Activated CD4-positive, alpha-beta T cell treated with anti-CD3 and anti-CD28 coated beads, Interleukin-2, amount 50 U/mL, for 4 hours (primary cell): ENCODE measurements at places on chromosomes 2 and 18.

DNA sequence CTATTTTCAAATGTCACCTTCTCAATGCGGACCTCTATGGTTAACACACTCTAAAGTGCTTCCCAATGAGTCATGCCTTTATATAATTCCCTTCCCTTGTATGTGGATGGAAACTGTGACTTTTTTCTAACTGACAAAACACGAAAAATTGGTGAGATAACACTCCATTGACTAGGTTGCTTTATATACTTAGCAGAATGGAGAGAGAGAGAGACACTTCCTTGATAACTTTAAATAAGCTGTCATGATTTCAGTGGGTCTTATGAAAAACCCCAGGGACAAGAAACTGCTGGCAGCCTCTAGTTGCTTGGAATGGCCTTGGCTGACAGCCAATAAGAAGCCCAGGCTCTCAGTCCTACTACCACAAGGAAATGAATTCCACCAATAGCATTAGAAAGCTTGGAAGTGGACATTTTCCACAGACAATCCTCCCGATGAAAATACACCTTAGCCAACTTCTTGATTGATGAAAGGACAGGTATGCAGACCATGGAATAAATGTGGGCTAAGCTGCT lies 322.2 kb downstream of the ZNF804A start:
- DNase-seq = no peak

DNA sequence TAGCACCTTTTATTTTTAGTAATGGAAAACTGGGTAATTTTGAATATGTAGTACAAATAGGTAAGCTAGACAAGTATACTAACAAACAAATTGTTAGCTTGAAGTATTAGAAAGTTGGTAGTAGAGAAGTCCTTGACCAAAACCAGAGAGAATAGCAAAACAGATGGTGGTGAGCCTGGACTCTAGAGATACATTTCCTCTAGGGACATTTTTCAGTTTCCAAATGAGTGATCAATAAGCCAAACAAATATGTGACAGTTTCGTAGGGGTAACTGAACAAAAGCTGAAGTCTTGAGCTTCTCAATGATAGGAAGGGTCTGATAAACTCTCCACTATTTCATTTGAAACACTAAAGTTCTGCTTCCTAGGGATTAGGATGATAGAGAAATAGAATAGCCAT lies 692.0 kb upstream of the FAM98A start:
- no peak for DNase-seq

- DNase-seq = peak; percentile 31
These were observed 8.3 kb downstream of the OSR1 start for GRCh38 chr2:19349911-19350677.

DNA sequence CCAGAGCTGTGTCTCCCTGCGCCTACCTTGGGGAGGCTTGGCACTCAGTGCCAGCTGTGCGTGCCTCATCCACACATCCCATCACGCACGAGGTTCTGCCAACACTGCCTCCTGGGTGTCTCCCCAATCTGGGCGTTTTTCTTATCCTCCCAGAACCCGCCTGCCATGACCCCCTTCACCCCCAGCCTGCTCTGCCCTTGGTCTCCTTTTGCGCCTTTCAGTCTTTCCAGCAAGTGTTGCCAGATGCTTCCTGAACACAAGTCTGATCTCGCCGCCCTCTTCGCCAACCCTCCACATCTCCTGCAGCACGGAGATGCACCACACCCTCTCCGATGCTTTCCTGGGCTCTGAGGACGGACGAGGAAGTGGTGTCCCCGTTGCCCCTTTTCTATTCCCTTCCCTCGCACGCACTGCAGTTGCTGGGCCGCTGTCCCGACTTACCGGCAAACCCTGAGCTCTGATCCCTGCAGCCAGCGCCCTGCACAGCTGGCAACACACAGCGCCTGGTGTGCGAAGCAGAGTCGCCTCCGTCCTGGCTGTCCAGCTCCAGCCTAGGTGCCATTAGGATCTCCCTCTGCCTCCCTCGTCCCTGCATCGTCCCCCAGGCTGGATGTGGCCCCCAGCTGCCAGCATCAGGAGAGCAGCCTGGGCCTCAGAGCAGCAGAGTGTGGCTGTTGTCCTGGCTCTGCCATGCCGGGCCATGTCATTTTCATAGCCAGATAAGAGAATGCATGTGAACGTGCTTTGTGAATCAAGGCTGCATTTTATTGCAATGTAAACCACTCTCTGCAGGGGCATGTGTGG lies 22.6 kb upstream of the ALLC start:
- no peak for DNase-seq

GRCh38 chr2:52113338-52113737 lies 1081.4 kb upstream of the NRXN1 start:
- DNase-seq = no peak

DNA sequence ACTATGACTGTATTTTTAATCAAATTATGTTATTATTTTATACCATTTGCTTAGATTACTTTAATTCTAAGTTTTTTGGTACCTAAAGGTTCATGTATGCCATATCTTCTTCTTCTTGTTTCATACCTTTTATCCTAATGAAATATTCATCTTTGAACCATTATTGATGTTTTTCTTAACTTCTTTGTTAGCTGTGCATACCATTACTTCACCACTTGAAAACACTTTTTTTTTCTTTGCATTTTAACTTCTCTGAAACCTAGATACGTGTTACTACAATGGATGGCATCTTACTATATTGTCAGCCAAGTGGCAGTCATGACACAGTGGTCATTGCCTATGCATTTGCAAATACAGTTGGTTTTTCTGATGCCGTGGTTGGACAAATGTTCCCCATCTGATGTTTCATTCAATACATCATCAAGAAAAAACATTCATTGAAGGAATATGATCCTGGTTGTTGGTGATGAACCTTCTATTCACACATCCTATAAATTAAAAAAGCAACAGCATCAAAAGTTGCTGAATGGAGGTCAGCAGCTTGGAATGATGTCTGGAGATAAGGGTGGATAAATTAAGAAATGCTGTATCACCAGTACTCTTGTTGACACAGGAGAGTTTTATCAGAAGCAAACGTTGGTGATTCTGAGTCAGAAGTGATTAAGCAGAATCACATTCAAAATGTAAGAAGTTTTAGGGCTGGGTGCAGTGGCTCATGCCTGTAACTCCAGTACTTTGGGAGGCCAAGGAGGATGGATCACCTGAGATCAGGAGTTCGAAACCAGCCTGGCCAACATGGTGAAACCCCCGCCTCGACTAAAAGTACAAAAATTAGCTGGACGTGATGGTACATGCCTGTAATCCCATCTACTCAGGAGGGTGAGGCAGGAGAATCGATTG lies 7.4 kb downstream of the IL36A start:
- DNase-seq = no peak

GRCh38 chr2:164802095-164802707 lies 39.4 kb downstream of the COBLL1 start:
- DNase-seq = no peak

DNA sequence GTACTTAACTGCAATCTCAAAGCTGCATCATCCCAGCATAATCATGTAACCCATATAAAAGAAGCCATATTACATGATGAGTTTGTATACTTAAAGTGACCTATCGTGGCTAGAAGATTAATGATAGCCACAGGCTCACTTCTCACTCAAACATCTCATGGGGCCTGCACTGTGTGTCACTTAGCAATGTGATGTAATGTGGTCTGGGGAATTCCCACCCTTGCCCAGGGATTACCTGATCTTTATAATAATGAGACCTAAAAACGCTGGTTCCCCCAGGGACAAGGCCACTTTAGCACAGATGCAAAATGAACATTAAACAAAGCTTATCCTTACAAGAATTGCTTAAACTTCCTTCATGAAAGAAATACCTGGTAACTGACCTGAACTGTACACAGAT lies 427.1 kb upstream of the CNTNAP5 start:
- no peak for DNase-seq

DNA sequence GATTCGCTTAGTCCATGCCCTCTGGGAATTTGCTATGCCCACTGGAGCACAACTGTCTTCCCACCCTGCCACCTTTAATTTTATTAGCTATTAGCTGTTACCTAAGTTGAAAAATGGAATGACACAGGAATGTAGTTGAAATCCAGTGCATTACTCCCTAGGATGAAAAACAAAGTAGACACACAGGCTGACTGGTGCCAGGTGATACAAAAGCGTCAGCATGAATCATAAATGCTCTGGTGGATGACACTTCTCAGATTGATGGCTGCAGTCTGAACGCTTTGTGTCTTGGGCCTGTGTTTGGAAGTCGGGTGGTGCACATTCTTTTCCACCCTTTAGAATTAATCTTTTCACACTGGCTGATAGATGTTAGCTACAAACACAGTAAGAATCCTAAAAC lies 802.0 kb downstream of the DCC start:
- no peak for DNase-seq

GRCh38 chr2:70906439-70907005 lies 29.2 kb upstream of the ATP6V1B1 start:
- DNase-seq = no peak

GRCh38 chr2:111134055-111134454 lies 13.3 kb downstream of the BCL2L11 start:
- no peak for DNase-seq

GRCh38 chr18:63752636-63753035 lies 22.6 kb upstream of the SERPINB7 start:
- no peak for DNase-seq

GRCh38 chr2:43218702-43219382 lies 7.6 kb downstream of the ZFP36L2 start:
- DNase-seq = peak; percentile 72
